ENCODE measurements at places on chromosomes 11 and 22. TPM values are rescaled to one million over a fixed set of nuclear protein-coding genes. Genes with fewer than 3 reads are reported as not detected.

NUP98 gene
- 72.7 TPM for total RNA-seq

CFAP68 gene
- 15.2 TPM for total RNA-seq

EI24 gene
- 50.1 TPM for total RNA-seq

ACTN3 gene
- not detected for total RNA-seq

OR52E8 gene
- total RNA-seq = not detected

ASPHD2 gene
- 1.5 TPM for total RNA-seq

CYB5R2 gene
- total RNA-seq = 10.1 TPM

AMPD3 gene
- total RNA-seq = 7.8 TPM

KRTAP5-7 gene
- 0.63 TPM for total RNA-seq

RBM4 gene
- 86.9 TPM for total RNA-seq

SLC25A45 gene
- 9.1 TPM for total RNA-seq

DMC1 gene
- 1.5 TPM for total RNA-seq

GGTLC2 gene
- not detected for total RNA-seq
